CD4-positive, alpha-beta T cell treated with Interleukin-4 for 1 hour (primary cell): ENCODE measurements at places on chromosomes 7 and 10.

DNA sequence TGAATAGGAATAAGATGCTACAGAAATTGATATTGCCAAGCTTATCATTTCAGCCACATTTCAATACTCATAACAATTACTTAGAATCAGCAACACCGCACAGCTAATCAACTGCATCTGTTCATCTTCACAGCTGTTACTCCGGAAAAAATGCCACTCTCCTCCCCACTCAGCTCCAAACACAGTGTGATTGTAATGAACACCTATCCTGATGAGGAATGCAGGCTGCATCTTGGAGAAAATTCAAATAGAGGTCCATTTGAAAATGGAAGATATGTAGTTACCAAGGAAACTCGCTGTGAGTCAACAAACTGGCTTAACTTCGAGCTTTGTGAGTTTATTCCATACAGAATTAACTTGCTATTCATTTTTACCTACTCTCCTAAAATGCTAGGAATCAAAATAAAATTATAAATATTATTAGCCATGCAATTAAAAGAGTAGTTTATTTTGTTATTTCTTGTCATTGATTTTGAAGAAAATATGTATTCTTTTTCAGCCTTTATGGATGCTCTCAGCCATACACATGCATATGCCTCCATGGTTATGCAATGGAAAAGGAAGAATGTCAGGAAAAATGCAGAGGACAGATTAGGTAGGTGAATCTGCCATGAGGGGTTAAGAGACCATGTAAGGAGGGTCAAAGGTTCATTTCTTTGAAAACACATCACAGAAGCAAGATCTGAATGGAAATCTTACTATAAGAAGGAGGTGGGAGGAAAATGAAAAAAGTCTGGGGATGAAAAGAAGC, 267.2 kb downstream of the POM121L12 start:
- DNase-seq: no peak

- DNase-seq: no peak
Measured at GRCh38 chr10:133465191-133465949, 11.6 kb downstream of the SCART1 start.

- no peak for DNase-seq
Measured at GRCh38 chr10:47310090-47310505, 10.1 kb downstream of the GDF10 start.

DNA sequence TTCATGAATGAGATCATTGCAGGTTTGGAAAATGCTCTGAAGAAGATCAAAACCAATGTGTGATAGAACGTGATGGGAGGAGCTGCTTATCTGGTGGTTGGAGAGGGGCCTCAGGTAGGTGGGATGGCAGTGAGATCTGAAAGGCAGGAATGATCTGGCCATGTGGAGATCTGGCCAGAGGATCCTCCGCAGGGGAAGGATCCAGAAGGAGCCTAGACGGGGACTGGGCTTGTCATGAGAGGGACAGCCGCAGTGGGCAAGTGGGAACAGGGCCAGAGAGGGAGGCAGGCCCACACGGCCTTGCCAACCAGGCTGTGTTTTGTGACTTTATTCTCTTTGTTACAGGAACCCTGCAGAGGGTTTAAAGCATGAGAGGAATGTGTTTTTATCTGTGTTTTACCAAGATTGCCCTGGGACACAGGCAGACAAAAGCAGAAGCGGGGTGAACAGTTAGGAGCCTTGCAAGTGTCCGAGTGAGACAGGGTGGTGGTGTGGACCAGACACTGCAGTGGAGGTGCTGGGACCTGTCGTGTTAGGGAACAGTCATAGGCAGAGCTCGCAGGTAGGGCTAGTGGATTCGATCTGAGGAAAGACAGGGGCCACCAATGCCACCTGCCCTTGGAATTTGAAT, 66.6 kb downstream of the TLL2 start:
- no peak for DNase-seq

DNA sequence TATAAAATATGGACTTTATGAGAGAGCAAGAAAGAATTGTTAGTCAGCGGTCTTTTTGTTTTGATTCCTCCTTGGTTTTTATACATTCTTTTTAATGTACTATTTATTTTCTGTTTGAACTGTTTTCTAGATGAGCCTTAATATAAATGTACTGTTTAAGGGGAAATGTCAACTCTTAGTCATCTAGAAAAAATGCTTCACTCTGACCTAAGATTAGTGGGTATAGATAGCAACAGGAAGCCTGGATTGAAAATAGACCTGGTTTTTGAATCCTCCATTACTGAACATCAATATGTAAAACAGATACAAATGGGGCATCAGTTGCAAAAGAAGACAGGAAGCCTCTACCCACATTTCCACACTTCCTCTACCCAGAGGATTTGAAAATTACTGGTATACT, 87.8 kb downstream of the CHRM2 start:
- no peak for DNase-seq
